ENCODE measurements at places on chromosomes 5 and 9.

DNA sequence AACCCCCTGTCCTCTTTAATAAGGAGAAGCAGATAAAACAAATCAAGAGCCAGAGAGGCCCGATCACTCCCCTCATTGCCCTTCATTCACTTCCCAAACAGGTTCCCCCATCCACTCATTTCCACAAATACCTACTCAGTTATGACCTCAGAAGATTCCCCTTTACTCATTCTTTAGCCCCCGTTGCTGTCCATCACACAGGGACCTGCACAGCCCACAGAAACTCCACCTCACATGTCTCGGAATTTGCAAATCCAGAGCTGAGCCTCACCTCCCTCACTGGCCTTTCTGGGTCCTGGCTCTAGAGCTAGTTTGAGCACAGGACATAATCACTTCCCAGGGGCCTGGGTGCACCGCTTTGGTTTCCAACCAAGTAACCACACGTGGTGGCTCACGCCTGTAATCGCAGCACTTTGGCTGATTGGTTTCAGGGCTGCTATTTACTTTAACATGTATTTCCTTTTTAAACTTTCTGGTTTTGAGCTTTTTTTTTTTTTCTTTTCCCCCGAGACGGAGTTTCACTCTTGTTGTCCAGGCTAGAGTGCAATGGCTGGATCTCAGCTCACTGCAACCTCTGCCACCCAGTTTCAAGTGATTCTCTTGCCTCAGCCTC, 17.8 kb downstream of the ATP6V0E1 start:
- DNase-seq, result no peak

GRCh38 chr9:137128158-137128861, 10.6 kb upstream of the GRIN1 start:
- DNase-seq, result no peak

DNA sequence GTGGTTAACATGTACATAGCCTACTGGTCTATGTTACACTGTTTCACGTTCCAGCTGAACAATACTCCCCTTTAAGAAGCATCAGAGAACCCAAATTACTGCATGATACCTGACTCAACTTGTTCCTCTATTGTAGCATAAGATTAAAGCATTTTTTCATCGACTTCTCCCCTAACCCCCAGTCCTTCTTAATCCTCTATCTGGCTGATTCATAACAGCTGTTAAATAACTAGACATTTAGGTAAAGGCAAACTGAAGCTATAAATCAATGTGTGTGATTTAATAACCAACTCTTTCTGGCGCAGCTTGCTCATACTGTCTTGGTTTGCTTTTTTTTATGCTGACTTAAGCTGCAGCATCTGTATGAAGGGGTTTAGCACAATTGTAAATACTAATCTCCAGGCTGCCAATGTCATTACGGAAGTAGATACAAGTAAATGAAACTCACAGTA, 94.2 kb upstream of the MTAP start:
- DNase-seq, result no peak

GRCh38 chr9:31683116-31683515, 701.3 kb upstream of the ACO1 start:
- no peak for DNase-seq

GRCh38 chr5:138457531-138458275, 7.6 kb upstream of the EGR1 start:
- DNase-seq, result no peak

- peak; percentile 49 for DNase-seq
These were observed 1.0 kb downstream of the PRDM6 start for GRCh38 chr5:123089914-123090660.

- DNase-seq, result peak; percentile 87
These were observed 292.8 kb downstream of the YTHDC2 start for GRCh38 chr5:113806250-113806649.

- DNase-seq, result peak; percentile 55
These were observed 1.4 kb downstream of the OTULIN start for GRCh38 chr5:14665949-14666348.

- DNase-seq, result no peak
These were observed 389.1 kb upstream of the ST8SIA4 start for GRCh38 chr5:101292199-101292598.

DNA sequence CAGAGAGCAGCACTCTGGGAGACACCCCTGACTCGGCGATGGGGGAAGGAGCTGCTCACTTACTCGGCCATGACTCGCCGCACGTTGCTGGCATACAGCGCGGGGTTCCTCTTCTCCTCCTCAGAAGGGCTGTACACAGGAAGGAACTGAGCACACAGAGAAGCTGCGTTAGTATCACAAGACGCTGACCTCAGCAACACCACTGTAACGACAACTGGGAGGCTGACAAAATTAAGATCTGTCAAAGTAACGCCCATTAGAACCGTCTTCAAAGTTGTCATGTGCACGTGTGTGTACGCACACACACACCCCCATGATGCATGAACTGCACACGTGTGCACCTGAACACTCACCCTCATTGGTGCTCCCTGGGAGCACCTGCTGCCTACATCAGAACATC, 32.1 kb upstream of the SLC6A3 start:
- DNase-seq, result no peak

DNA sequence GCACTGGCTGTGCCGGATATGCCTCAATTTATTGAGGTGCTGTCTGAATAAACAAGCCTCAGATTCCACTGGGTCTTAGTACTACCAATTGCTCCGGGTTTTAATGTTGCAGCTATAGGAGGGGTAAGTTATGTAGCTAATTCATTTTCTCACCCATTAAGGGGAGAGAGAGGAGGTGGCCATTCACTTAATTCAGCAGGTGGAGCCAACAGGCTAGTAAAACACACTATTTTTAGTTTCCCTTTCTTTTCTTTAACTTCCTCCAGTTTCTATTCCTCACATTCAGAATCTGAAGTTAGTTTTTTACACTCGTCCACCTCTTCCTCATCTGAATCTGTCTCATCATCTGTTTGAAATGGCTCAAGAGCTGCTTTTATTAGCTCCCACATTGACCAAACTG, 105.6 kb upstream of the CDH10 start:
- no peak for DNase-seq

GRCh38 chr9:38643815-38644173, 23.4 kb upstream of the ANKRD18A start:
- no peak for DNase-seq

DNA sequence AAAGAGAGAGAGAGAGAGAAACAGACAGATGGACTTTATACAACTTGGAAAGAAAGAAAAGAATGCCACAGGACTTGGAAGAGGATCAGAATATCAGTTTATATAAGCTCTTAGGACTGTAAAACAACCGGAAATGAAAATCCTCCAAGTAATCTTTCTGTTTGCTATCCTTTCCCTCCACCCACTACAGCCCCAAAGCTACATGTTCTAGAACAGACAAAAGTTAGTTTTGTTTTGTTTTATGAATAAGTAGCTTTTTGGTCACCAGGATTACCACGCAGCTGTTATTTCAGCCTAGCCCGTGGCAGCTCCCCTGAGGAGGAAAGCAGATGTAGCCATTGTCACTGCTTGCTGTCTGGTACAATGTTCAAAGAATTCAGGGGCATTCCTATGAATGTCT, 66.6 kb downstream of the SH3TC2 start:
- DNase-seq, result no peak

DNA sequence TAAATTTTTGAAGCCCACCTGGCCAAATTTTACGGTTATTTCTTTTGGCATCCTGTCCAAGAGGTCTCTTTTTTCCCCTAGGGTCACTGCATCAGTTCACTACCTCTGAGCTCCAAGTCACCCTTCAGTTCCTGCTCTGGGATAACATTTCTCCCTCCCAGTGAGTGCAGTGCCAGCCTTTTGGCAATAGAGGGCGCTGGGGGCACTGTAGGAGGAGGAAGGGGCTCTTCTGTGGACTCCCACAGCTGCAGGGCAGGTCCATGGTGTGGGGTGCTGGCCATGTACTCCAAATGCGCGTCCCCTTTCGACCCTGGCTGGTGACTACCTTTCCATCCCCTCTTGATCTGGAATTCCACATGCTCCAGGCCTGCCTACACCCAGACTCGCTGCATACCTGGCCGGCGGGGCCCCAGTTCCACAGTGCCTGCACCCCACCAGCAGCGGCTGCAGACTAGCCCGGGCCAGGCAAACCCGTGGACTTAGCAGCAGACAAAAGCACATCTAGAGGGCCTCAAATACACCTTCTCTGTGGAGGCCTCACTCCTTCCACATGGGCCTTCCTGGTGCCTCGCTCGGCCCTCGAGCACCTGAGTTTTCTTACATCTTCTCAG, 20.3 kb upstream of the NINJ1 start:
- peak; percentile 36 for DNase-seq

DNA sequence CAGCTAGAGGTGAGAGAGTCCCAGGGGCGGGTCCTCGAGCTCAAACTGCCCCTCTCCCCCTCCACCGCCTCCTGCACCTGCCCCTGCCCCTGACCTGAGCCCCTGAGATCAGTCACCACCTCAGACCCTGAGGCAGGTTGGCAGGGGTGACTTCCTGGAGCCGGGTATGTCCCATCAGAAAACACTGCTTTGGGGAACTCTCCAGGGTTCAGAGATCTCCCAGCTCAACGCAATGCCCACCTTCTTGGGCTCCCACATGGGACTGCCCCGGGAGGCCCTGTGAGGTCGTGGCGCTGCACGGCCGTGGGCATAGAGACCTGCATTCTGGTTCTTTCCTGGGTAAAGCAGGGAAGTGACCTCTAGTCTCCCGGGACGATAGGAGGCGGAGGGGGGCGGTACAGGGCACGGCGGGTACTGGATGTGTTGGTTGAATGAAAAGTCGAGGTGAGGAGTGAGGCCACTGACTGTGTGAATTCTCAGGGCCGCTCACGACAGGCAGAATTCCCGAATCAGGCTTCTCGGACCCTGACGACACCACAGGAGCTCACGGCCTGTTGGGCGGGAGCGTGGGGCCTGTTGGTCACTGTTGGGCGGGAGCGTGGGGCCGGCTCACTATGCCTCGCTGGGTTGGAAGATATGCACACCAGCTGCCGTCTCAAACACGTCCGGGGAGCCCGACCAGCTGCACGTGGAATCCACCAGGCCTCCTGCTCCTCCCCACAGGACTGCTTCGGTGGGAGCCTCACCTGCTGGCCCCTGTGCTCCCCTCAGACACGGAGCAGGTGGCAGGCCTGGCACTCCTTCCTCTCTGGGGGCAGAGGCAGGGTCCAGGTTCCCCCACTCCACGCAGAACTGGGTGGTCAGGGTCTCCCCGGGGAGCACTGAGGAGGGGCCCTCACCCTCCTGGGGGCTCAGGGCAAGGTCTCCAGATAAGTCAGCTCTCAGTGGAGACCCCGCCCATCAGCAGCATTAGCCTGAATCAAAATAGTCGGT, 178.0 kb upstream of the PPP1R26 start:
- no peak for DNase-seq

GRCh38 chr9:126117631-126118030, 209.0 kb upstream of the MVB12B start:
- no peak for DNase-seq

GRCh38 chr9:93112864-93113389, 16.9 kb downstream of the CARD19 start:
- DNase-seq, result no peak

- no peak for DNase-seq
These were observed 47.7 kb upstream of the TCERG1 start for GRCh38 chr5:146399481-146399880.

GRCh38 chr5:60883229-60883628, 39.2 kb upstream of the ELOVL7 start:
- peak; percentile 41 for DNase-seq

DNA sequence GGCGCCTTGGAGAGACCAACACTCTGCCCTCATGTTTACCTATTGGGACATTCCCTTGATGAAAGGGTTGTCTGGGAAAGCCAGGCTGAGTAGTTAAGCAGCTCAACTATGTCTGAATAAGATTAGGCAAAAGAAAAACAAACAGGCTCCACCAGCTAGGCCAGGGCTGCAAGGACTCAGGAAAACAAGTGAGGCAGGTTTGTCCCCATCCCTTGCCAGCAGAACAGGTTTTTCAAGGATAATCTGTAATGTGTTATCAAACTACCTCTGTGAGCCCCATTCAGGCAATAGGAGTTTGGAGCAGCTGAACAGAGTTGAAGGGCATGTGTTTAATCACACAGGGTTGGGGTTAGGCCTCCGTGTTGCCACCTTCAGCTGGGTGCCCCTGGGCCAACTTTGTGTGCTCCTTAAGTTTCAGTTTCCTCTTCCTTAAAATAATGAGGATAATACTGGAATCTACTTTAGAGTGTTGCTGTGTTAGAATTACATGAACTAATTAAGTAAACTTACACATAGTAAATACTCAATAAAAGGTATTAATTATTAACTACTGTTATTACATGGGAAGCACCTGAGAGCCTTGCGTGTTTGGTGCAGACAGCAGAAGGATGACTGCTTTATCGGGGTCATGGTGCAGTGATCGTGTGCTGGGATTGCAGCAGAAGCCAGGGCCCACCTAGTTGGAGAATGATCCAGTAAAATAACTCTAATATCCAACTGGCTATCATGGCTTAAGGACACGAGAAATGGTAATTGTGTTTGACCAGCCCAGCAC, 72.1 kb upstream of the ATP10B start:
- DNase-seq, result peak; percentile 39

GRCh38 chr5:150639377-150639692, 1.1 kb upstream of the SYNPO start:
- peak; percentile 48 for DNase-seq
